NCI-H1092 (cell line): ENCODE measurements at places on chromosomes 4 and X.

DNA sequence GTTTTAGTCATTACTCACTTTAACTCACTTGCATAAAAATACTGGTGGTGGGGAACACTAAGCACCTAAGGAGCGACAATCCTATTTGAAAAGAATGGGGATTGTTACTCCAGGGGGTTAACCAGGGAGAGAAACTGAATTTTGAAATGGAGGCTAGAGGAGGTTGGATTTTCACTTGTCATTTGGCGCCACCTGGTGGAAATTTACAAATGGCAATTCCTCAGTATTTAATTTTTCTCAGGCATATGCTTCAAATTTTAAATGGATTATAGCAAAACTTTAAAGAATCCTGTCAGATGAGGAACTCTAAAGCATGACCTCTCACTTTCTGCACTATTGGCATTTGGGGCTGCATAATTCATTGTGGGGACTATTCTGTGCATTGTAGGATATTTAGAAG lies 2.7 kb upstream of the GEMIN8 start:
- peak; percentile 20 for DNase-seq

DNA sequence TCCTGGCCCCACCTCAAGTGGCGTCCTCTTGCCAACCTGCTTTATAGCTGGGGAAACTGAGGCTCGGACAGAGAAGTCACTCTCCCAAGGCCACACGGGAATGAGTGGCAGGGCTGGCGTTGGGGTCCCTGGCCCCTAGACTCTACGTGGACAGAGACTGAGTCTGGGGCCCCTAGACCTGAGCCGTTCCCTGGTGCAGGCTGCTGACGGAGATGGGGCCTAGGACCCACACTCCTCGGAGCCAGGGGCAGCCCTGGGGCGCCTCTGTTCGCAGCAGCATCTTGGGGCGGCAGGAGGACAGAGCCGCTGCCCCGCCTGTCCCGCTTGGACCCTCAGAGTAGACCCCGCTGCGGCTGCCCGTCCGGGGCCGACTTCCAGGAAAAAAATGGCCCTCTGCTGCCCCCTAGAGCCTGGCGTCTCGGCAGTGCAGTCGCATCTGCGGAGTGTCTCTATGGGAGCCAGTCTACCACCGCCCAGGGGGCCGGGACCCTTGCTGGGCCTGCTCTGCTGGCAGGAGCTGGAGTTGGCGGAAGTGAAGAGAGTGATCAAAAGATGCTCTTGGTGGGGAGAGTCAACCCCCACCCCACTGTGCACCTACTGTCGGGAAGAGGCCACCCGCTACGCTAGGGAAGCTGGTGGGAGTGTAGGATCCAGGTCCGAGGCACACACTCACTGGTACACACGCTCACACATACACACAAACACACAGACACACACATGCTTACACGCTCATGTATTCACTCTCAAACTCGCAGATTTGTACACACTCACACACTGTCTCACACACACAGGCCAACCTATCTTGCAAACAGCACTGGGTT lies 220.1 kb downstream of the AFAP1 start:
- DNase-seq: peak; percentile 23

- DNase-seq: no peak
These were observed 63.2 kb downstream of the QDPR start for GRCh38 chr4:17448689-17449088.

GRCh38 chr4:186701273-186701672 lies 22.4 kb downstream of the FAT1 start:
- no peak for DNase-seq

- no peak for DNase-seq
These were observed 159.3 kb upstream of the GALNT7 start for GRCh38 chr4:173009129-173009823.

- DNase-seq: no peak
These were observed 207.9 kb upstream of the FAM241A start for GRCh38 chr4:111937368-111937767.

- no peak for DNase-seq
These were observed 1.3 kb upstream of the TMEM154 start for GRCh38 chr4:152680988-152681603.

GRCh38 chrX:39427906-39428305 lies 626.6 kb downstream of the MID1IP1 start:
- DNase-seq: no peak

- DNase-seq: no peak
These were observed 16.5 kb upstream of the PDCL2 start for GRCh38 chr4:55608591-55608990.

DNA sequence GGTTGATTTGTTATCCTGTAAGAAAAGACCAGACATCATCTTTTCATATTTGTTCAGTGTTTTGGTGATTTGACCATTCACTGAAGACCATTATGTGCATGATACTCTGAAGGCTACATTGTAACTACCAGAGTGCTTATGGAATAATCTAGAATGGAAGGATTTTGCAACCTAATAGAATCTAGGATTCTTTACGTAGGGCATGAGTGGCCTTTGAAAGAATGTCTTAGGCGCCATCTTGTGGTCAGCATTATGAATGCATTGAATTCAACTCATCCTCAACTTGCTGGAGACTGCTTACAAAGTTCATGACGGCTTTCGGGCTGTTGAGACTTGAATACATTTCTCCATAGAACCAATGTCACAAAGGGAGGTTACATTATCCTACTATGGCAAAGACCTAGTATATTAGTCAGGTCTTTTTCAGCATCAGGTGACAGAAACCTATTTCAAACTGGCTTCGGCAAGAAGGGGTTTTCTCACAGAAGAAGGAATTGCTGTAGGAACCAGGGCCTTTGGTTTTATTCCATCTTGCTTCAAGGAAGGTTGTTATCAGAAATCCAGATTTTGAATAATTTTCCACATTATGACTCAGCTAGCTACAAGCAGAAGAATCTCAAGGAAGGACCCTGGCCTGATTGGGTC lies 104.1 kb downstream of the GPAT3 start:
- peak; percentile 19 for DNase-seq

- no peak for DNase-seq
These were observed 6.8 kb downstream of the AIMP1 start for GRCh38 chr4:106323119-106323518.

GRCh38 chr4:112357897-112358296 lies 60.7 kb downstream of the ALPK1 start:
- no peak for DNase-seq

GRCh38 chr4:76569225-76569624 lies 134.2 kb downstream of the SHROOM3 start:
- no peak for DNase-seq

DNA sequence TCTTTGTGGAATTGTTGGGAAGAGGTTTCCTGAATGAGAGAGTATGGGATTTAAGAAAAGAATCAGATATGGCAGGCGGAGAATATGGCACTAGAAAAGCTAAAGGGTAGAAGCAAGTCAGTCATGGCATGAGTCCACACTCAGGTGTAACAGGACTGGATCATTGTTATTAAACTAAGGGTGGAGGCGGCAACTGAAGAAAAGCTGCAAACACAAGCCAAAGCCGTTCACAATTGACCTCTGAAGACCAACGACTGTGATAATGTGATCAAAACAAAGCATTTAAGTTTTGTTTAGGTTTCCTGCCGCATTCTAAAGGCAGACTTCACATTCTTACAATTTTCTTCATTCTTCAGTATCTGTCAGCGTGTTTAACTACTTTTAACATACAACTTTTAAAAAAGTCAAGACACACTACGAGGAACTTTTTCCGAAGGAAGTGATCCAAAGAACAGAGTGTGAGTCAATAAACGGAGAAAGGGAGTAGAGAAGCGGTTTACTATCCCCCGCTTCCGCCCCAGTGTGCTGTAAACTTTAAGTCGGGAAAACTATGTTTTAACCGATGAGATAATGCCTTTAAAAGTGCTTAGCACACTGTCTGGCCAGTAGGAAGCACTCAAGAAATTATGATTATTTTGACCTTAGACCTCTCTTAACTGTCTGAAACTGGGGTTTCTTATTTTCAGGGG lies 909 bp upstream of the SLAIN2 start:
- DNase-seq: no peak

DNA sequence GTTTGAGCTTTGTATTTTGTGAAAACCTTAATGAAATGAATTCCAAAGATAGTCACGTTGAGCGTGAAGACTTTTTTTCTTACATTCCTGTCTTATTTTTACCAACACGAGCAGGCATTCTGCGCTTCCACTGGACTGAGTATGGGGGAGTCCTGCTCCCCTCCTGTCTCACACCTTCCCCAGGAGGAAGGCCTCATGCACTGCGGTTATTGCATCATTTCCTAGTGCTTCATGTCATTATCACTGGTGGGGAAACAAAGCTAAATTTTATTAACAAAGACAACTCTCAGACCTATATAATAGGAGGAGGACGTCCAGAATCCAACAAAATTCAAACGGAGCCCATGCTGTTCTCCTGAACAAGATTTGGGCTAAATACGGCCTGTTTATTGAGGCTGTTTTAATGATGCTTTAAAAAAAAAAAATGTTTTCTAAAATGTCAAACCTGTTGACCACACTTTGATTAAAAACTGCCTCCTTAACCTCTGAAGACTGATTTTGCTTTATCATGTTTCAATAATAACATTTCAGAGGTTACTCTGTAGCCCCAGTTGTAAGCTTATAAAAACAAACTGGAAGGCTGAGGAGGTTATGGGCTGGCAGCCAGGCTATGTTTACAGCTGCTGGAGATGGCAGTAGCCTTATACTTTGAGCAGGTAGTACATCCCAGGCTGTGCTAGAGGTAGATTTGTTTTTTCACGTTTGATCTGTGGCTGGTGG lies 118.0 kb downstream of the SOWAHB start:
- DNase-seq: no peak

- no peak for DNase-seq
These were observed 9.7 kb downstream of the PDZD4 start for GRCh38 chrX:153820601-153821000.

- DNase-seq: no peak
These were observed 25.2 kb downstream of the ARX start for GRCh38 chrX:24990535-24990934.

GRCh38 chr4:139973015-139973414 lies 181.0 kb downstream of the MAML3 start:
- no peak for DNase-seq

DNA sequence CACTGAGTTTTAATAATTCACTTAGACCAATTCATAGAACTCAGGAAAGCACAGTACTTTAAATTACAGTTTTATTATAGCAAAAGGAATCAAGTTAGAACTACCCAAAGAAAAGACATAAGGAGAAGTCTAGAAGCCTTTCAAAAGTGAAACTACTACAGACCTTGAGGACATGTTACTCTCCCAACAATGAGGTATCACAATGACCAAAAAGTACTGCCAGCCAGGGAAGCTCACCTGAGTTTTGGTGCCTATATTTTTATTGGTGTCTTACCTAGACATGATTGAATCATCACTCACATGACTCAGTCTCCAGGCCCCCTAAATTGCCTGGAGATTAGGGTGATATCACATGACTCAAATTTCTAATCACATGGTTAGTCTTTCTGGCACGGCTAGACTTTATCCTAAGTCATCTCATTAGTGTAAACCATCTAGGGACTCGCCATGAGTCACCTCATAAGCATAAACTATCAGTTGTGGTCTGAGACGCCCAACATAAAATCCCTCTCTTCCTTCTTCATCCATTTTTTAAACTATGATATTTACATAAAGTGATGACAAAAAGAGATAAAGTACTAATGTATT lies 372.3 kb downstream of the TMA16 start:
- DNase-seq: no peak

DNA sequence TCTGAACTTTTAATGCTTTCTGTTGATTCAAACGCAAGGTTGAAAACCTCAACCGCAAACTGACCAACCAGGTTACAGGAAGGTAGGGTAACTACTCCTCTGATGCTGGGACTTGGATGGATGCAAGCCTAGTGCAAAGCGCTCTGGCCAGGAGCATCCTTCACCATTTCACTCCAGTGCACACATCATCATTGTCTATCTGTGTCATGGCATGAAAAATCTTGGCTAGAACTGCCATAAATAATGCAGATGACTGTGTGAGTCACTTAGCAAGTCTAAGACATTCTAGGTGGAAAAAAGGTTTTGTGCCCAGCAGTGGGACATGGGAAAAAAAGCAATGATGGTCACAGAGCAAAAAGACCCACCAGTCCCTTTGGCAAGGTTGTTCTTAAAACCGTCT lies 10.9 kb downstream of the ADGRA3 start:
- DNase-seq: no peak

DNA sequence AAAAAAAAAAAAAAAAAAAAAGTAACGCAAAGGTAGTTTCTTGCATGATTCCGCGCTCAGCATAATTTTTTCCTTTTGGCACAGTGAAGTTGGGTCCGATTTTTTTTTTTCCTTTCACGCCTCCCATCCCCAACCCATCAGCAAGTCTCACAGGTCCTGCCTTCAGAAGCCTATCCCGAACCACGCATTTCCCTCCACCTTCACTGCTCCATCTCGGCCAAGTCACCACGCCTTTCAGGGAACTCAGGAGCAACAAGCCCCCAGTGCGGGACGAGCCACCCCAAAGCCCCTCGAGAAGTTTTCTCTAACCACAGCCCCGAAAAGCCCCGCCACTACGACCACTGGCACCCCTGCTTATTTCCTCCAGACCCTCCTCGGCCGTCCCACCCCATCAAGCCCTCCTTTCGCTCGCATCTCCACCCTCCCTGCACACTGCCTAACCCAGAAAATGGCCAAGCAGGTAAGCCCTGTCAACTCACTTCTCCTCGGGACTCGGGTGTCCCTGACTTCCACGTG lies 1.0 kb downstream of the SLBP start:
- DNase-seq: no peak

DNA sequence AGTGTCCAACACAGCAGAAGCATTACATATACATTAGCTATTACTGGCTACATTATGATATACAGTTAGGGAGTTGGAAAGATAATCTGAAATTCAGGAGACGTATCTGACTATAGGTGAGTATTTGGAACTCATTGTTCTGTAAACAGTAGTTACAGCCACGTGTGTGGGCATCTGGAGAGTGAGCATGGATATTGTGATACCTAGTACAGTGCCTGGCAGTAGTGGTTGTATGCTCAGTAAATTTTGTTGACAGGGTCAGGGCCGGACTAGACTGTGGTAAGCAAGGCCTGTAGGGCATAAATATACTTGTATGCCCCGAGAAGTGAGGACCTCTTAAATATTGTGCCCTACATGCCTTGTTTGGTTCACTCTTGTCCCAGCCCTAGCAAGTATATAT lies 2.9 kb downstream of the F9 start:
- DNase-seq: no peak

- no peak for DNase-seq
These were observed 61.1 kb downstream of the IQCM start for GRCh38 chr4:149754526-149754925.

DNA sequence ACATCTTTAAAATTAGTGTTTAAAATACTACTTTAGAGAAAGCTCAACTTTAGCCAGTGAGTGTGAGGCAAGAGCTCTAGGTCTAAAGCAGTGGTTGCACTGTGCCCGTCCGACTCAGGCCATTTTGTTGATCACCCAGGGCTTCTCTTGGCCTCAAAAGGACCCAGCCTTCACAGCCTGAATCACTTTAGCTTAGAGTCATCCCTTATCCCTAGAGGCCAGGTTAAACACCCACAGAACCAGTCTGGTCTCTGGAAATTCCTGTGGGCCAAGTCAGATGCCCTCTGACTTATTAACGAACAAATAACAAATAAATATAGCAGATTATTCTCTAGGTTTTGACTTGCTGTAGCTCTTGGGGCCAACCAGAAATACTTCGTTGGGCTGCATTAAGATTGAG lies 102.3 kb downstream of the WWC2 start:
- no peak for DNase-seq

- DNase-seq: no peak
These were observed 124.9 kb downstream of the CBLL2 start for GRCh38 chrX:22397566-22397965.

GRCh38 chr4:152220201-152220666 lies 315.7 kb downstream of the FBXW7 start:
- no peak for DNase-seq
